ENCODE measurements at places on chromosomes 6 and 20.

GRCh38 chr6:169079650-169080049, 174.0 kb downstream of the THBS2 start:
- DNase-seq: no peak

DNA sequence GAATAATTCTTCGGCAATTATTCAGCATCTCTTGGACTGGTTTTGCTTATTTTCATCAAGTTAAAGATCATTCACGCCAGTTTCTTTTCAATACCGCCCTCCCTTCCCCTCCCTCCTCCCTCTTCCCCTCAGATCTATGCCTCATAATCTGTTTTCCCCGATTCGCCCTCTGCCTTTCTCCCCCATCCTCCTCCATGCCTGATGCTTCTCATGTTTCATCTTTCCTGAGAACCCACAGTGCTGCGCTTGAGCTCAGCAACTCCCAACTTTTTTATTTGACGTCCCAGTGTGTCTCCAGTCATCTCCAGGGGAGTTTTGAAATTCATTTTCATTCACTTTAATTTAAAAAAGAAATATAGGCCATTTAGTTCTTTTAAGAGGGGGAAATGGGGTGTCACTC, 142.7 kb downstream of the PTPRT start:
- DNase-seq: no peak

DNA sequence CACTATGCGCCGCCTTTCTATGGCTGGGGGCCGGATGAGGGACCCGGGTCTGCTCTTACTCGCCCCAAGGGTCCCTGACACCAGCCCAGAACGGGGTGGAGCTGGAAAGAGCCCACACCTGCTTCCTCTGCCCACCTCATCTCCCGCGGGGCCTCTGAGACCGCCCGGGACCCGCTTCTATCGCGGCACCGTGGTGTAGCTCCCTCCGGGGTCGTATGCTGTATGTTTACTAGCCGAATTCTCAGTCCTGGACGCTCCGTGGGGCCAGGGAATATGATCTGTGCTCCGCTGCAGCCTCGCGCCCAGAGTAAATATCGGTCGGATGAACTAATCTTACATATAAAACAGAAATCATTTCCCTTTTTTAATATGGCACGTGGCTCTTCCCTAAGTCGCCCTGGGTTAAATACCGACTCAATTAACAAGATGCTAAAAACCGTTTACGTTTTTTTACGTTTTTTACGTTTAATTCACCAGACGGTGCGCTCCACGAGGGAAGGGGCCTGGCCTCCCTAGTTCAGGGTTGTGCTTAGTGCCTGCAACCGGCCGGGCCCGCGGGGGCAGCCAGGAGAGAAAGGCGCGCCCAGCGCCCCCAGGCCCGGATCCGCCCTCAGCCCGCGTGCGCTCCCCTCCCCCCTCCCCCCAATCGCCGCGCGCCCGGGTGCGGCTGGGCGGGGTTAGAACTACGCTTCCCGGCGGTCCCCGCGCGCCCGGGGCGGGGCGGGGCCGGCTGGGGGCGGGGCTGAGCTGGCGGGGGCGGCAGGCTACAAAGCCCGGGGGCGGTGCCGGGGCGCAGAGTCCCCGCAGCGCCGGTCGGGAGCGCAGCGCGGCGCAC, at the start of gene RBM38:
RBM38 (plus strand) TSS at position 793 of the 835 bp plus-strand sequence. CDS start 186 bp downstream, outside the sequence.
- DNase-seq: peak; percentile 94

- no peak for DNase-seq
Measured at GRCh38 chr20:61976644-61977418, 88.8 kb downstream of the TAF4 start.

- DNase-seq: no peak
Measured at GRCh38 chr20:24978513-24978912, 14.0 kb downstream of the APMAP start.

GRCh38 chr6:69917834-69918233, 51.5 kb downstream of the COL19A1 start:
- DNase-seq: no peak

GRCh38 chr6:163352966-163353365, 61.6 kb upstream of the QKI start:
- no peak for DNase-seq

GRCh38 chr20:1820138-1821079, 74.8 kb upstream of the SIRPA start:
- no peak for DNase-seq

DNA sequence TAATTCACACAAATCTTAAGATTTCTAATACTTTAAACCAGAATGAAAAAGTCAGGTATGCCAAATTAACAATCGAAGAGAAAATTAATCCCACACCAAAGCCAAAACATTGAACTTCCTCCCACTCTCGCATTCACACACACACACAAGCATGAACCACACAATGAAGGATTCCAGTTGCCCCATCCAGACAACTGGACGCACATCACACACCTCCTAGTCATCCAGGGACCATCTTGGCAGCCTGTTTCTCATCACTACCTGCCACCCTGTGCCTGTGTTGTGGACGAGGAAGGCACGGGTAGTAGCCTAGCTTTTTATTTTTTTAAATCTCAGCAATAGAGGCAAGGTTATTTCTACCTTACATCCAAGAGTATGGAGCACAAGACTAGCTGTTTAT, 15.2 kb downstream of the B4GALT5 start:
- DNase-seq: no peak

DNA sequence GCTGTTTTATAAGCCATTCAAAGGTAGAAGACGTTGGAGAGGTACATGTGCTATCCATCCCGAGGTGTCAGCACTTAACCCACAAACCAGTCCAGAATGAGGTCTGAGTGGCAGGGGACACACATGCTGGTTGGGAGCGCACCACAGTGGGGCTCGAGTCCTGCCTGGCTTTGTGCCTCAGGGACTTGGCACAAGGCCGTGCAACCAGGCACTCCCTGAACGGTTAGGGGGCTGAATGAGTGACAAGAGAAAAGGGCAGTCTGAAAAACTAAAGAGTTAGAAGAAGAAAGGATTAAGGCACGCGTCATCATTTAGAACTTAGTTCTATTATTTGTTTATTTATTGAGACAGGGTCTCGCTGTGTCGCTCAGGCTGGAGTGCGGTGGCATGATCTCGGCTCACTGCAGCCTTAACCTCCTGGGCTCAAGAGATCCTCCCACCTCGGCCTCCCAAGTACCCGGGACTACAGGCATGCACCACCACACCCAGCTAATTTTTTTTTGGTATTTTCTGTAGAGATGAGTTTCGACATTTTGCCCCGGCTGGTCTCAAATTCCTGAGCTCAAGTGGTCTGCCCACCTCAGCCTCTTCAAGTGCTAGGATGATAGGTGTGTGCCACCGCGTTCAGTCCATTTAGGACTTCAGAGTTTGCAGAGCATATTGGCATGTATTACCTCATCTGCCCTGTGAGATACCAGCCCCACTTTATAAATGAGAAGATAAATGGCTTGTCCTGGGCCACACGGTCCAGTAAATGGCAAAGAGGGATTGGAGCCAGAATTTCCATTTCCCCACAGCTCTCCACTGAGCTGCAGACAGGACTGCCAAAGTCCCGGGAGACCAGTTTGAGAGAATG, 47.4 kb upstream of the IRF4 start:
- DNase-seq: no peak

DNA sequence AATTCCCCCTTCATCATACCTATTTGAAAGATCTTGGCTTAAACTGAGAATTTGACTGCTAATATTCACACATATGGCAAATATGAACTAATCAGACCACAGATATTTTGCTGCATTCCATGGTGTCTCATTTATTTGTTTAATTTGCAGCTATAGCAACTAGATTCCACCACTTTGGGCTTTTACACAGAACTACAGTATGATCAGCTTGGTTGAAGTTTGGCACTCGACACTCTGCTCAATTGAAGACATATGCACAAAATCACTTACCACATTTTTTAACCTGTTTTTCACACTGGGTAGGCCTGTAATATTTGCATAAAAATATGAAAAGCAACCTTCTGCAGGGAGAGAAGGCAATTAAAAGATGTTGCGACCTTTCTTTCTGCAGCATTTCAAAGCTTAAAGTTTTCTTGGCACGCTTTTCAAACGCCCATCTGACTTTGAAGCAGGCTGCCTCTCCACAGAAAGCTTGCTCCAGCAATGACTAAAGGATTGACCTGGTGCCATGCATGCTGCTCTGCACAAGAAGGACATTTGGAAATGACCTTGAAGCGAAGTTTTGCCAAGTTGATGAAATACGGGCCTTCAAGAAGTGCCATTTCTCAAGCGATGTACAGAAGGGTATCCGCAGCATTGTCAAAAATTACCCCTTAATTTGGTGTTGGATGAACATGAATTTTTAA, 126.7 kb downstream of the AIG1 start:
- DNase-seq: no peak

GRCh38 chr6:150615967-150616366, 16.3 kb downstream of the PLEKHG1 start:
- DNase-seq: no peak

GRCh38 chr6:18269253-18269652, 4.9 kb upstream of the DEK start:
- peak; percentile 25 for DNase-seq

- no peak for DNase-seq
Measured at GRCh38 chr6:108737594-108738546, 110.4 kb upstream of the ARMC2 start.

DNA sequence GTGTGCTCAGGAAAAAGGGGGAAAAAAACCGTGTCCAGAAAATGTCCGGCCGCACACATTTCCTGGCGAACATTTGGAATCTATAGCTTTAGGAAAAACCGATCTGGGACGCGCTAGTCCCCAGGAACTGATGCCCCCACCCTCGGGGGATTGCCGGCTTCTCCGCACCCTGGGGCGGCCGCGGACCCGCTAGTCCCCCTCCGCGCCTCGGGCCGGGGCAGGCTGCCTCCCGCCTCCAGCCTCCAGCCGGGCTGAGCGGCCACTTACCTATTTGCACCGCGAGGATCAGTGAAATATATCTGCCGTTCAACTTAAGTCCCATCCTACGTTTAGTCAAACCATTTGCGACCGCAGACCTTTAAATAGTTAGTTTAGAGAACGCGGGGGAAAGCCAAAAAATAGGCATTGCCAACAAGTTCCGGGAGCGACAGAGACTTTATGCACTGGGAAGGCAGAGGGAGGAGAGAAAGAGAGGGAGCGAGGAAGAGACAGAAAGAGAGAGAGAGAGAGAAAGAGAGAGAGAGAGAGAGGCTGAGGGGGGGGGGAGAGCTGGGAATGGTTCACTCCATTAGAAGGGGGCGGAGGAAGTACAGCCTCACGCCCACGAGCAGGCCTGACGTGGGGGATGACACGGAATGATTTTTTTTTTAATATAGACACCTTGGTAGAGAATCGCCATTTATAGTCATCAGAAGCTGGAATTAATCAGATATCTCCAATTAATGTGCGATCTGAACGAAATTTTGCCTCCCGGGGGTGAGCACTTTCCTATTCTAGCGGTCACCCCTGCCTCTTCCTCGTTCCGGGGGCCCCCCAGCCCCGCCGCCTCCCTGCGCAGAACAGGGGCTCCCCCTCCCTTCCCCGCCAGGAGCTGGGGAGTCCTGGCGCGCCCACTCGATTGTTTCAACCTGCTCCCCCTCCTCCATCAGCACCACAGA, at the start of gene NRN1:
NRN1 (minus strand) TSS at position 498 of the 938 bp plus-strand sequence; CDS start at position 322, 176 bp downstream.
- no peak for DNase-seq

- DNase-seq: no peak
Measured at GRCh38 chr6:24545691-24546090, 50.9 kb downstream of the ALDH5A1 start.

DNA sequence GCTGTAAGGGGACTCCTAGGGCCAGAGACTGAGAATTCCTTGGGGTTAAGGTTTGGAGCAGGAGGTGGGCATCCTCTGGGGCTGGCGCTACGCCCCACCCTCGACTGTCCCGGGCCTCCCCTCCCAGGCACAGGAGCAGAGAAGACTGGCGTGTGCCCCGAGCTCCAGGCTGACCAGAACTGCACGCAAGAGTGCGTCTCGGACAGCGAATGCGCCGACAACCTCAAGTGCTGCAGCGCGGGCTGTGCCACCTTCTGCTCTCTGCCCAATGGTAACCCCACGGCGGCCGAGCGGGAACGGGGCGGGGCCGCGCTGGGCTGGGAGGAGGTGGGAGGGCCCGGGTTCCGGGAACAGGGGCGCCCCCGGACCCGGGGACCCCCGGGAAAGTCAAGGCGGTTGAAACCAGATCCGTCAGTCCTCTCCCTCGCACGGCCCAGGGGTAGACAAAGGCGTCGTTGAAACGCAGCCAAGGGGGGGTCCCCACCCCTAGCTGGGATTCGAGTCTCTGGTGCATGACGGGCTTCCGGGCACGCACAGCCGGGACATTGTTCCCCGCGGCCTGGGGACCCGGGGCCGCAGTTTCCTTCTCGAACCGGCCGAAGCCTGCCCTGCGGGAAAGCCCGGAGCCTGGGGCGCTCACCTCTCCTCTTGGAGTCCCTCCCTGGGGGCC, 844 bp downstream of the WFDC2 start:
- no peak for DNase-seq

GRCh38 chr6:161228096-161228495, 45.8 kb downstream of the AGPAT4 start:
- no peak for DNase-seq

DNA sequence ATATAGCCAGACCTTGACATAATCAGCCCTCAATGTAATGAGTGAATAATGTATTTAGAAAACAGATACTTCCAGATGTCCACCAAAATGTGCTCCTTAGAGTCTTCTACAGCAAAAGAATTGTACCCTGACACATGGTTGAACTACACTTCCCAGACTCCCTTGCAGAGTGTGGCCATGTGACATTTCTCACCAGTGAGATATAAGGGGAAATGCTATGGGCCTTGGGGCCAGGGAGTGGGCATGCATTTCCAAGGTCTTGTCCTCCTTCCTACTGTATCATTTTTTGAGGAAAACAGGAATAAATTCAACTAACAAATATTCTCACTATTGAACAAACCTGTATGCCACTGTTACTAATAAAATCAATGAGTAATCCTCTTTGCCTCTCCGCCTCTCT, 211.4 kb upstream of the SMLR1 start:
- DNase-seq: no peak

- no peak for DNase-seq
Measured at GRCh38 chr6:154429711-154430110, 73.1 kb upstream of the IPCEF1 start.

GRCh38 chr6:157530724-157531168, 149.8 kb downstream of the ZDHHC14 start:
- DNase-seq: no peak

DNA sequence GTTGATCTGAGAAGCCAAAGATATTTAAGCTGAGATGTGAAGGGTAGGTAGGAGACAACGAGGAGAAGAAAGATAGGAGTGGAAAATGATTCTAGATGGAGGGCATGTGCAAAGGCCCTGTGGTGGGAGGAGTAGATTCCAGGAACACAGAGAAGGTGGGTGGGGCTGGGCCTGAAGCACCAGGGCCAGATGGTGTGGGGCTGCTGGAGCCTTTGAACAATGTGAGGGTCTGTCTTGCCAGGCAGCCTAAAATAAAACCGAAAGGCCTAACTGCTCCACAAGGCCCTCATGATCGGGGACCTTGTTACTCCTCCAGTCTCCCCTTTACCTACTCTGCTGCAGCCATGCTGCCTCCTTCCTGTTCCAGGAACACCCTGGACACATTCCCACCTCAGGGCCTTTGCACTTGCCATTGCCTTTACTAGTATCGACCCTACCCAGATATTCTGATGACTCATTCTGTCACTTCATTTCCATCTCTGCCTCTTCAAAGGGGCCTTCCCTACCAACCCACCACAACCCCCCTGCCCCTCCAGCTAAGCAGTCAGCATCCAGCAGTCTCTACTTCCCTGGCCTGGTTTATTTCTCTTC, 20.0 kb downstream of the FAM110A start:
- DNase-seq: no peak
